Stimulated activated CD4-positive, alpha-beta T cell treated with anti-CD3 and anti-CD28 coated beads, Interleukin-1b, Interleukin-23, amount 100 ng/mL, for 1 hour (primary cell): ENCODE measurements at places on chromosomes 2 and 18.
A peak's percentile ranks its signal among the peaks of the same experiment; 100 is the strongest.

GRCh38 chr2:60707750-60708371, 48.2 kb upstream of the PAPOLG start:
- DNase-seq = no peak

DNA sequence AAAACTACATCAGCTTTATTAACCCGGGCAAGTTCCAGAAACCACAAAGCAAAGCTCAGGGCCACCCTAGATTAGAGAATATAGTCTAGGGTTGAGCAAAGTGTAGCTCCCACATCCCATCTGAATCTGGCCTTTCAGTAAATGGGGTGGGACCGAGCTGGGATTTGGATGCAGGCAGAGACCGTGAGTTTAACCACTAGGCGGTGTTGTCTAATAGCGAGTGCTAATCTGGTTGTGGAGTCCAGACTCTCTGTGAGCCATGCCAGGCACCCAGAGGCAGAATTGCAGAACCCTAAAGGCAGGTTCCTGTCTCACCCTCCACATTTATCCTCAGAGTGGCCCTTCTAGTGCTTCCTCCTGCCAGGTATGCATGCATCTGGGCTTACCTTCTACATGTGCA, 435.9 kb downstream of the TSN start:
- no peak for DNase-seq

GRCh38 chr2:36277146-36277808, 78.3 kb upstream of the CRIM1 start:
- DNase-seq = no peak

DNA sequence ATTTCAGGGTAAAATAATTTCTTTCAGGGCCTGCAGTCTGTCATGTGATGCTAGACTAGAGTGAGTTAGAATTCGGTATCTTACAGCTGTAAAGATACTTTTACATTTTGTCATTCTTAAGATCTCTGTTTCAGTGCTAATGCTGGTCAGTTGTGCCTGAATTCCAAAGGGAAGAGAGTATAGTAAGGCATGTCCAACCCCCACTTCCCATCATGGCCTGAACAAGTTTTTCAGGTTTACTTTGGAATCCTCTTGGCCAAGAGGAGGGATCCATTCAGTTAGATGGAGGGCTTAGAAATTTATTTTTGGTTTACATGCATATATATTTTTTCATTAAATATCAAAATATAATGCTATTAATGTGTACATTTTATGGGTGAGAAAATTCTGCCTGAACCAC, 596.6 kb downstream of the XIRP2 start:
- DNase-seq = no peak

DNA sequence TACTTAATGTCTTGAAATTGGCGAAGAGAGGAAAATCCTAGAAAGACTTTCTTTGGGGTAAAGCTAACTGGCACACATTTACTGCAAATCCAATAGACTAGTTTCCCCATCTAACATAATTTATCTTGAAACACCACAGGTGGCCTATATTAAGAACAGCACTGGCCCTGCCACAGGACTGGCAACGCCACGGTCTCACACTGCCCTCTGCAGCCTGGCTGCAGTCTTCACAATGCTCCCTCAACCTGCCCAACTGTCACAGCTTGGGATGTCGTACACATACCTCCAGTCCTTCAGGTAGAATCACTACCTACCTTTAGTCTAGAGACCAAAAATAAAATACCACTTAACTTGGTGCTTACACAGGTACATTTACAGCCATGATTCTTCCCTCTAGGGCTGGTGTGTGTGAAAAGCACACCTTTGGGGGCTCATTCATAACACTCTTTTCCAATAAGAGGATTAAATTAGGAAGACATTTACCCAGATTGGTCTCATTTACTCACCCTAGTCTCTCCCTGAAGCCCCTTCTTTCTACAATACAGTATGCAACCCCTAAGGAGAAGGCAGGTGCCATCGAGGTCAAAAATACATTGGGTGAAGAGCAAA, 222.2 kb downstream of the C1D start:
- no peak for DNase-seq

DNA sequence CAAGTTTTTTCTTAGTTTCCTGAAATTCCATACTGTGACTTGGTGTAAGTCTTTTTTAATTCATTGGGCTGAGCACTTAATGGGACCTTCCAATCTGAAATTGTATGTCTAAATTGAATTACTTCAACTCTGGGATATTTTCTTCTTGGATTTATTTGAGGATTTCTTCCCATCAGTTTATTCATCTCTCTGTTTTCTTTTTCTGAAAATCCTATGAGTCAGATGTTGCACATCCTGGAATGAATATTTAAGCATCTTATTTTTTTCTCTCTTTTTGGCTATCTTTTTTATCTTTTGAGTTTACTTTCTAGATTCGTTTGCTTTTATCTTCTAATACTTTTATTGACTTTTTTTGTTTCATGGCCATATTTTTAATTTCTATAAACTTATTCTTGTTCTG, 55.4 kb upstream of the ACYP2 start:
- no peak for DNase-seq

DNA sequence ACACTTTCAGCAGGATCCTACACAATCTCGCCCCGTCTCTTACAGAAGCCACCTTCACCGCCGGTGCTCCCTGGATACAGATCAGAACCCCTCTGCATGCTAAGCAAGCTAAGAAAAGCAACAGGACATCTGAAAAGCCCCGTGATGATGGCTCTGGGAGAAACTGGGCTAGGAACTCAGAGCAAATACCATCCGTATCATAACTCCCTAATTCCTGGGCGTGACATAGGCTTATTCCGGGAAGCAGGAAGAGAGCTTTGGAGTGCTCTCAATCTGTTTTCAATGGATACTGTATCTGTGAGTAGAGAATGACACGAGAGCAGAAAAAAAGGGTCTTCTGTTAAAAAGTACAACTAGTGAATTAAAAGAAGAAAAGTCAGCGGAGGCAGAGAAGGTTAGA, 121.6 kb downstream of the SPP2 start:
- no peak for DNase-seq

DNA sequence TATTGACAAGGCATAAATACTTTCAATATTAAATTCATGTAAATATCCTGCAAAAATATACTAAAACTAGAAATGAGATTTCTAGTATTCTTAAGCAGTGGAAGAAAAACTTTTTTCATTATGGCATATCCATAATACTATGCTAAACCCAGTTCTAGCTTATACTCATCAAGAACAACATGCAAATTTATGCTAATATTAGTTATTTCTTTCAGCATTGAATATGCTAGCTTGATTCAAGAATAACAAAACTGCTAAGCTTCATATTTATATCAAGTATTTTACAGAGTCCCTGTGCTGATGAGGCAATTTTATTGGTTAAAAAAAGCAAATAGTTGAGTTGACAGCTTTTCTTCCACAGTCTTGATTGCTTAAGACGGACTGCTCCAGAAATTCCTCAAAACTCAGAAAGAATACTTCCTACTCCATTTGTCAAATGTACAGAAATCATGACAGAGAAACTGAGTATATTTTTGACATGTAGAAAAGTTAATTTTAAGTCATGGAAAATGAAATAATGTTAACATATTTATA, 105.0 kb downstream of the PIGN start:
- no peak for DNase-seq

DNA sequence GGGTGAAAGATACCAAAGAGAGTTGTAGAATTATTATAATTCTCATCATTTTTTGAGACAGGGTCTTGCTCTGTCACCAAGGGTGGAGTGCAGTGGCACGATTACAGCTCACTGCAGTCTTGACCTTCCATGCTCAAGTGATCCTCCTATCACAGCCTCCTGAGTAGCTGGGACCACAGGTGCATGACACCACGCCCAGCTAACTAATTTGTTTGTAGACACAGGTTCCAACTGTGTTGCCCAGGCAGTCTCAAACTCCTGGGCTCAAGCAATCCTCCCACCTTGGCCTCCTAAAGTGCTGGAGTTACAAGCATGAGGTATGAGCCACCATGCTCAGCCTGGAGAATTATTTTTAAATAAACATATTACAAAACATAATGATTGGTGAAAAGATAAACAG, 92.8 kb upstream of the MSH6 start:
- DNase-seq = no peak

DNA sequence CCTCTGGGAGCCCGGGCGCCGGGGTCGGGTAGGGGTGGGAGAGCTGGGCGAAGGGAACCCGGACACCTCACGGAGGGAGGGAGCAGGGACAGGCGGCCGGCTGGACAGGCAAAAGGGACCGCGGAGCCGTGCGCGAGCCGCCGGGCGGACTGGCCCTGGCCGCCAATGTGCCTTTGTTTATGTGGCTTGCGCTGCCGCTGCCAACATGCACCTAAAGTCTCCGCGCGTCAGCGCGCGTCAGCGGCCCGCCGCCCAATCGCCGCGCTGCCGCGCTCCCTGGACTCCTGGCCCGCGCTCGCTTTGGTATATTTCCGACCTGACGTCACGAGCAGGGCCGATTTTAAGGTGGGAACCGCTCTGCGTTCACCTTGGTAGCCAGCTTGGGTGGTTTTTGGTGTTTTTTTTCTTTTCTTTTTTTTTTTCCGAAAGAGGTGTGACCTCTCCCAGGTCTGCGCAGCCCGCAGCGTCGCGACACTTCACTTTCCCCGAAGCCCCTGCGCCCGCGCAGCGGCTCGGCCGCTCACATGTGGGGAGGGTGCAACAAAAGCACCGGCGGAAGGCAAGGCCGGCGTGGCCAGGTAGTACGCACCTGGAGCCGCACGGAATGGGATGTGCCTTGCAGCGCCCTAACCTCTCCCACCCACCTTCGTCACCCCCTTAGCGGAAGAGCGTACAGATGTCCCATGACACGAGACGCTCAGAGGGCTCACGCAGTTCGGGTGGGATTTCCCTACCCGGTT, at the start of gene NR4A2:
Gene NR4A2, minus strand, starts transcription at position 188 of the 740 bp plus-strand sequence. CDS start 2,535 bp downstream, outside the sequence.
- peak; percentile 77 for DNase-seq

DNA sequence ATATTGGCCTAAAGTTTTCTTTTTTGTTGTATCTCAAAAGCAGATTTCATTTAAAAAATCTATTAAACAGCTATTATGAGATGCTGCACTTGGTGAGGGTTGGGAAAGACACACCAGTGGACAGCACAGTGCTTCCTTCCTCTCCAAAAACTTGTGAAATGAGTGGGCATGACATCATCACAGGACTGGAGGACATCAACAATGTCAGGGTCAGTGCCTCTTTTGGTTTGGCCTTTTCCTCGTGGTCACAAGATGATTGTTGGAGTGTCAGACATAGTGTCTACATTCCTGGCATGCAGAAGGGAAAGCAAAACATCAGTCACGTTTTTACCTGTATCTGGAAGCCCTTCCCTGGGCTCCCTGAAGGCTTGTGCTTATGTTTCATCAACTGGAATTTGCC, 49.6 kb downstream of the IL1R2 start:
- DNase-seq = no peak

DNA sequence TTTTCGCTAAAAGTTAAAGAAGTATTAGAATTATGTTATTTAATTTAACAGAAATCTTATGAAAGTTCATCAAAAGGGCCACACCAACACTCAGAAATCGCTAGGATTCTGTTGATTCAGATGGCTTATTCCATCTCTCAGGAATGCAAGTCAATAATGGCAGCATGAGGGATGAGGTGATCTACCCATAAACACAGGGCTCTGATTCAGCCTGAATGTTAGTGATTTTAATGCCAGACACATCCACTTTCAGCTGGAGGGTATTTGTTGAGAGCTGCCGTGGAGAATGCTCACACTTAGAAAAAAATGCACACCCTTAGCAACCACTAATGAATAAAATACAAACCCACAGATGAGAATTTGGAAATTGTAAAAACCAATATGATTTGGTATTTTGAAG, 173.3 kb upstream of the ERBB4 start:
- no peak for DNase-seq

DNA sequence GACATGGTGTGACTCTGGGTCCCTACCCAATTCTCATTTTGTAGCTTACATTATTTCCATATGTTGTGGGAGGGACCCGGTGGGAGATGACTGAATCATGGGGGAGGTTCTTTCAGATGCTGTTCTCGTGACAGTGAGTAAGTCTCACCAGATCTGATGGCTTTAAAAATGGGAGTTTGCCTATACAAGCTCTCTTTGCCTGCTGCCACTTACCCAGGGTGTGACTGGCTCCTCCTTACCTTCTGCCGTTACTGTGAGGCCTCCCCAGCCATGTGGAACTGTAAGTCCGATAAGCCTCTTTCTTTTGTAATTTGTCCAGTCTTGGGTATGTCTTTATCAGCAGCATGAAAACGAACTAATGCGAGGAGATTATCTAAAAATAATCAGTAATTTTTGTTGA, 1683.2 kb upstream of the SLC39A10 start:
- no peak for DNase-seq

GRCh38 chr2:158782136-158782535, 13.0 kb upstream of the DAPL1 start:
- DNase-seq = no peak

DNA sequence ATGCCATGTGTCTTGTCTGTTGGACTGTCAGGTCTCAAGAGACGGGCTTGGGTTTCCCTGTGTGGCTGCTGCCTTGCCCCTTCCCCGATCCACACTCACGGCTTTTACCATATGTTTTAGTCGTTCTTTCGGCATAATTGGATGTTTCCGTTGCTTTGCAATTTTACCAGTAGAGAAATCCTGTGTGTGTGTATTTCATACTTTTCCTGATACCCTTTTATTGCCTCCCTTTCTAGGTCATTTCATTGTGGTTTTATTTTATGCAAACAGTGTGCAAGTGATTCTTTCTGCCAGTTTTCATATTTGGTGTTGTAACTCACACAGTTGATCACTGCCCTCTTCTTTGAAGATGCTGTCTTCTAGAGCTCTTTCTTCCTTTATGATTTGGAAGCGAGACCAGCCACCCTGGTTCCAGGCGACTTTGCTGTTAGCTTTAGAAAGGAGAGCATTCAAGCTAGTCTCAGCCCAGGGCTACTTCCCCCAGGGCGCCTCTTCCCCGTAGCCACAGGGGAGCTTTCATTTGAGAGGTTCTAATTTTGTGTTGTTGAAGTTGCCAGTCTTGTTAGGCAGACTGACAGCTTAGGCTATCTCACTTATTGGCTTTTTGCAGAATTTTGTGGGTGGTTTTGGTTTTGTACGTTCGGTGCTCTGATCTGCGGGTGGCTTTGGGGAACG, 17.0 kb downstream of the SH3BP4 start:
- no peak for DNase-seq

GRCh38 chr2:70143314-70144150, 47.3 kb downstream of the C2orf42 start:
- DNase-seq = no peak

DNA sequence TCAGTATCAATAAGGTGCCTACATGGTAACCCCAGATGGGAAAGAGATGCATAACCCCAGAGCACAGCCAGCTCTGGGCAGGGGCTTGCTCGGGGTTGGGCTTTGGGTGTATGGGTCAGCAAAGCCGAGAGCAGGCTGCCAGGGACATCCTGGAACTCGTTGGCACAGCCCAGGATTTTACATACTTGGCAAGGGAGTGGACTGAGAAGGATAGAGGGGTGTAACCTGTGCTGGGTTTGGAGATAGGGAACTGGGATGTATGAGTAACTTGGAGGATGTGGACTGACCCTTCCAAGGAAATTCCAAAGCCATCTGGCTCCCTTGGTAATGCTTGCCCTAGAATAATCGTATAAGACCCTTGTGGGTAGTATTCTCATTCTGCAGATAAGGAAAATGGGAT, 44.2 kb downstream of the GPR39 start:
- DNase-seq = no peak

GRCh38 chr18:47754311-47755101, 176.0 kb downstream of the SMAD2 start:
- DNase-seq = peak; percentile 19
